Cardiac muscle cell (in vitro differentiated cells and primary cell): ENCODE measurements at places on chromosomes 1 and 21. TPM values are rescaled to one million over a fixed set of nuclear protein-coding genes. Genes with fewer than 3 reads are reported as not detected.

The IL22RA1 gene
- total RNA-seq: 0.11 TPM in 1 of 2 replicates, not detected in the other

The CFH gene
- total RNA-seq: 0.09 and 0.18 TPM in 2 replicates

The SRSF11 gene
- total RNA-seq: 81.8 and 143 TPM in 2 replicates

The S100A14 gene
- 0.51 TPM in 1 of 2 replicates, not detected in the other for total RNA-seq

- no peak overlapping the region for H3K4me3 ChIP-seq
- DNase-seq: no peak
- no peak overlapping the region for H3K27ac ChIP-seq
- no peaks in the 10 kb centered on the region for H3K27me3 ChIP-seq
Observed at GRCh38 chr1:247431643-247432042, 15.7 kb downstream of the NLRP3 start.

- H3K27ac ChIP-seq: no peak overlapping the region
- no peak overlapping the region for H3K4me3 ChIP-seq
- peaks cover 3% of the 10 kb centered on the region for H3K36me3 ChIP-seq
- no peaks in the 10 kb centered on the region for H3K27me3 ChIP-seq
- peaks cover 7% of the 10 kb centered on the region for H3K4me1 ChIP-seq
Observed at GRCh38 chr1:57020216-57020615, 54.4 kb upstream of the C8B start.

The SPRR2B gene
- total RNA-seq: not detected in 2 replicates

The CLCA1 gene
- total RNA-seq: not detected in 2 replicates

DNA sequence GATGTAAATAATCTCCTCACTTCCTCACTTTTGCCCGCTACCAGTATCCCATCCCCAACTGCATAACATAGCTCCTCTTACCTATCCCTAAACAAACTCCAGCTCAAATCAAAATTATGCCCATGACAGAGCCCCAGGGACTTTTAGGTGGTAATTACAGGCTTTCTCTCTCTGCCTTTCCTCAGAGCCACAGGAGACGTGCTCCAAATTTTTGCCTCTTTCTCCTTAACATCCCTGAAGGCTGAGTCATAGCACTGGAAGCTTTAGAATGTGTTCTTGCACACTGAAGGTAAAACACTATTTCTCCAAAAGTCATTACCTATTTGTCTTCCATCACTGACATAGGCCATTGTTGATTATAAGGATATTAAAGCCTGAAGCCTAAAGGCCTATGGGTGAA is 263.5 kb upstream of the PLD5 start:
- no peaks in the 10 kb centered on the region for H3K27me3 ChIP-seq
- no peak overlapping the region for H3K27ac ChIP-seq
- no peaks in the 10 kb centered on the region for H3K4me1 ChIP-seq
- no peak overlapping the region for H3K4me3 ChIP-seq

DNA sequence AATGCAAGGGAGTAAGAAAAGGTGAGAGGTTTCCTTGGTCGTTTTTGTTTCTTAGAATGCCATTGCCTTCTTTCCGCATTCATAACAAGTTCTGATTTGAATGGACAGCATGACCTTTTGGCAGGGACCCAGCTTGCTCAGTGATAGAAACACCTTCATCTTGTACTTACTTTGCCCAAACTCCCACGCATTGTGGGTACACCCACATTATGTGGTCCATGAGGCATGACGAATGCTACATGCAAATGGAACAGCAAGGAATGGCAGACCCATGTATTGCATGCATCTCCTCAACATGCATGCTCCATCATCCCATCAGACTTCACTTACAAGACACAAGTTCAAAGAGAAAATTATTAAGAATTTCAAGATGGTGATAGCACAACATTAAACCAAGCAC is 102.8 kb downstream of the CDC7 start:
- H3K4me3 ChIP-seq: no peak overlapping the region
- H3K27ac ChIP-seq: no peak overlapping the region
- H3K36me3 ChIP-seq: no peaks in the 10 kb centered on the region

GRCh38 chr1:204325944-204326343 is 33.8 kb downstream of the PLEKHA6 start:
- no peaks in the 10 kb centered on the region for H3K36me3 ChIP-seq
- no peak for DNase-seq
- H3K27ac ChIP-seq: no peak overlapping the region
- H3K4me1 ChIP-seq: peaks cover 33% of the 10 kb centered on the region

- H3K27ac ChIP-seq: no peak overlapping the region
- no peaks in the 10 kb centered on the region for H3K4me1 ChIP-seq
- no peak for DNase-seq
- no peaks in the 10 kb centered on the region for H3K27me3 ChIP-seq
- no peaks in the 10 kb centered on the region for H3K36me3 ChIP-seq
Observed at GRCh38 chr21:42532466-42533181, 19.0 kb downstream of the SLC37A1 start.

DNA sequence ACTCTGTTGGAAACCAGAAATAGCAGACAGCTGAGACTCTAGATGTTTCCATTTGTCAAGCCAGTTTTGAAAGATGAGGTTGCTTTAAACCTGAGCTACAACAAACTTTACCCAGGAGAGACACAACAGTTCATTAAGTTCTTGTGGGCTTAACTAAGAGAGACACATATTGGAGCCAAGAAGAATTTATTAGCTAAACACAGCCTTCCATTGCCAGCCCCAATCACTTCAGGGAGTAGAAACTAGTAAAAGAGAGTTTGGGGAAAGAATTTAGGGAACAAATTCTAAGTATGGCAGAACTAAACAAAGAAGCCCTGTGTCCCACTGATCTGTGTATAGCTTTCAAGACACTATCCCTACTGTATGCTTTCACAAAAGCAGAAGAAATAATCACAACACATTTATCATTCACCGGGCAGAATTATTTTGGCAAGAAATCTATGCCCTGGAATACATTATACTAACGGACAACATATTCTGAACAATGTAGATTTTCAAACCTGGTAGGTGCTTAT is 87.3 kb upstream of the KAZN start:
- no peaks in the 10 kb centered on the region for H3K4me1 ChIP-seq
- no peaks in the 10 kb centered on the region for H3K27me3 ChIP-seq
- no peak overlapping the region for H3K27ac ChIP-seq
- no peak for DNase-seq
- H3K36me3 ChIP-seq: no peaks in the 10 kb centered on the region

The ID3 gene
- total RNA-seq: 698 and 784 TPM in 2 replicates

The TMEM63A gene
- 17.0 and 37.0 TPM in 2 replicates for total RNA-seq

DNA sequence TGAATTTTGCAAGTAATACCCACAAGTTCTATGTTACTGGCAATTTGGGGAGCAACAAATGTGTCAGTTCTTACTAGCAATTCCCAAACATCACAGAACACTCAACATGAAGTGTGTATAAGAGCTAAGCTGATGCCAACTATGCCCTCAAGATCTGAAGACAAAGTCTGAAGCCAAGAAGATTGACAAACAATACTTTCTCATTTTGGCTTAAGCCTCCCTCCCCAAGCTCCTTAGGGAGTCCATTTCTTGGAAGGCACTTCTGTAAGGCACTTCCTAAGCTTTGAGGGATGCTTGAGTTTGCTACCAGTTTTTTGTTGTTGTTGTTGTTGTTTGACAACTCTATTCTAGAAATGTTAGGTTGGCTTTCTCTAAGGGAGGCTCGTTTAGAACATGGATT is 154.4 kb upstream of the ZNF644 start:
- H3K36me3 ChIP-seq: no peaks in the 10 kb centered on the region
- no peaks in the 10 kb centered on the region for H3K27me3 ChIP-seq
- no peaks in the 10 kb centered on the region for H3K4me1 ChIP-seq
- DNase-seq: no peak
- H3K4me3 ChIP-seq: no peak overlapping the region
- H3K27ac ChIP-seq: no peak overlapping the region

GRCh38 chr1:186442651-186443375 is 18.1 kb downstream of the PDC start:
- no peak overlapping the region for H3K4me3 ChIP-seq
- H3K4me1 ChIP-seq: no peaks in the 10 kb centered on the region
- no peaks in the 10 kb centered on the region for H3K36me3 ChIP-seq
- DNase-seq: peak; percentile 77
- H3K27ac ChIP-seq: no peak overlapping the region

The SNAPIN gene
- total RNA-seq: 56.1 and 83.4 TPM in 2 replicates

The GPR25 gene
- 0.12 TPM in 1 of 2 replicates, not detected in the other for total RNA-seq

- H3K27me3 ChIP-seq: no peaks in the 10 kb centered on the region
- H3K4me3 ChIP-seq: no peak overlapping the region
- no peaks in the 10 kb centered on the region for H3K36me3 ChIP-seq
- H3K4me1 ChIP-seq: no peaks in the 10 kb centered on the region
- no peak for DNase-seq
Observed at GRCh38 chr1:235892202-235892601, 25.5 kb upstream of the LYST start.

The ALX3 gene
- total RNA-seq: 0.11 and 1.1 TPM in 2 replicates

- H3K4me1 ChIP-seq: peaks cover 41% of the 10 kb centered on the region
- peaks cover 6% of the 10 kb centered on the region for H3K36me3 ChIP-seq
- peak overlapping the region; percentile 100 for H3K27ac ChIP-seq
- no peaks in the 10 kb centered on the region for H3K27me3 ChIP-seq
- DNase-seq: peak; percentile 99
Observed at GRCh38 chr1:23562137-23562876, 3.0 kb upstream of the ID3 start.

GRCh38 chr1:167145965-167146364 is 52.1 kb downstream of the STYXL2 start:
- no peaks in the 10 kb centered on the region for H3K4me1 ChIP-seq
- H3K36me3 ChIP-seq: no peaks in the 10 kb centered on the region
- H3K27me3 ChIP-seq: no peaks in the 10 kb centered on the region
- DNase-seq: no peak
- no peak overlapping the region for H3K27ac ChIP-seq
- H3K4me3 ChIP-seq: no peak overlapping the region

DNA sequence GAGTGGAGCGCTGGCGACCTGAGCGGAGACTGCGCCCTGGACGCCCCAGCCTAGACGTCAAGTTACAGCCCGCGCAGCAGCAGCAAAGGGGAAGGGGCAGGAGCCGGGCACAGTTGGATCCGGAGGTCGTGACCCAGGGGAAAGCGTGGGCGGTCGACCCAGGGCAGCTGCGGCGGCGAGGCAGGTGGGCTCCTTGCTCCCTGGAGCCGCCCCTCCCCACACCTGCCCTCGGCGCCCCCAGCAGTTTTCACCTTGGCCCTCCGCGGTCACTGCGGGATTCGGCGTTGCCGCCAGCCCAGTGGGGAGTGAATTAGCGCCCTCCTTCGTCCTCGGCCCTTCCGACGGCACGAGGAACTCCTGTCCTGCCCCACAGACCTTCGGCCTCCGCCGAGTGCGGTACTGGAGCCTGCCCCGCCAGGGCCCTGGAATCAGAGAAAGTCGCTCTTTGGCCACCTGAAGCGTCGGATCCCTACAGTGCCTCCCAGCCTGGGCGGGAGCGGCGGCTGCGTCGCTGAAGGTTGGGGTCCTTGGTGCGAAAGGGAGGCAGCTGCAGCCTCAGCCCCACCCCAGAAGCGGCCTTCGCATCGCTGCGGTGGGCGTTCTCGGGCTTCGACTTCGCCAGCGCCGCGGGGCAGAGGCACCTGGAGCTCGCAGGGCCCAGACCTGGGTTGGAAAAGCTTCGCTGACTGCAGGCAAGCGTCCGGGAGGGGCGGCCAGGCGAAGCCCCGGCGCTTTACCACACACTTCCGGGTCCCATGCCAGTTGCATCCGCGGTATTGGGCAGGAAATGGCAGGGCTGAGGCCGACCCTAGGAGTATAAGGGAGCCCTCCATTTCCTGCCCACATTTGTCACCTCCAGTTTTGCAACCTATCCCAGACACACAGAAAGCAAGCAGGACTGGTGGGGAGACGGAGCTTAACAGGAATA is 4.2 kb downstream of the TFAP2E start:
- peaks cover 82% of the 10 kb centered on the region for H3K27me3 ChIP-seq
- H3K4me3 ChIP-seq: no peak overlapping the region
- H3K4me1 ChIP-seq: no peaks in the 10 kb centered on the region
- peak; percentile 27 for DNase-seq
- H3K27ac ChIP-seq: no peak overlapping the region

GRCh38 chr1:96206451-96206850 is 515.1 kb upstream of the PTBP2 start:
- H3K27ac ChIP-seq: no peak overlapping the region
- no peak for DNase-seq
- no peaks in the 10 kb centered on the region for H3K27me3 ChIP-seq
- H3K4me1 ChIP-seq: no peaks in the 10 kb centered on the region
- no peak overlapping the region for H3K4me3 ChIP-seq

The STMN1 gene
- total RNA-seq: 225 and 572 TPM in 2 replicates

DNA sequence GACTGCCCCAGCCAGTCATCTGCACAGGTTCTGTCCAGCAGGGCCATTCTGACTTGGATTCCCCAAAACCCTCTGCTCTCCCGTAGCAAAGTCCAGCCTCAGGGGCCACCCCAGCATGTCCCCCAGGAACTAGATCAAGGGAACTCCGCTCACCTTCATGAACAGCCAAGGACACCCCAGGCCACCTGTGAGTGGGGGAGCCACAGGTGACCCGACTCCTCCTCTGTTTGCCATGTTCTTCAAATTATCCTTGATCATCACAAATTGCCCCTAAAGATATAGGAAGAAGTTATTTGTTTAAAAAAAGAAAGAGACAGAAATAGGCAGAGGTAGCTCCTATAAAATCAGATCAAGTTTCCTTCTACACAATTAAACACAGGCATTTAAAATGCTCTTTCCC is 475.0 kb downstream of the MATN1 start:
- DNase-seq: no peak
- H3K27ac ChIP-seq: no peak overlapping the region
- H3K36me3 ChIP-seq: no peaks in the 10 kb centered on the region
- H3K27me3 ChIP-seq: no peaks in the 10 kb centered on the region
- H3K4me3 ChIP-seq: no peak overlapping the region

The AGBL4 gene
- 1.3 TPM in 1 of 2 replicates, not detected in the other for total RNA-seq

GRCh38 chr1:229087339-229087738 is 183.6 kb upstream of the RAB4A start:
- no peaks in the 10 kb centered on the region for H3K27me3 ChIP-seq
- no peak for DNase-seq
- no peak overlapping the region for H3K4me3 ChIP-seq
- no peaks in the 10 kb centered on the region for H3K36me3 ChIP-seq
- H3K4me1 ChIP-seq: no peaks in the 10 kb centered on the region

DNA sequence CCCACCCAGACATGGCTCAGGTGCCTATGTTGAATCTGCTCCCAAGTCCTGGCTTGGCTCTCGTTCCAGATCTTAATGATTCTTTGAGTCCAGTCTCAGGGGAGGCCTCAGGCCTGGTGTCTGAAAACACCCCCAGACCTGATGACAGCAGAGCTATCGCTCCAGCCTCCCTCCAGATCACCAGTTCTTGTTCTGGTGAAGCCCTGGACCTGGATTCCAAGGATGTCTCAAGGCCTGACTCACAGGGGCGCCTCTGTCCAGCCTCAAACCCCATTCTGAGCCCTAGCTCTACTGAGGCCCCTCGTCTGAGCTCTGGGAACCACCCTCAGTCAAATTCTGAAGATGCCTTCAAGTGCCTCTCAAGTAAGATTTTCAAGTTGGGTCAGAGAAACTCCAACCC is 11.4 kb downstream of the MROH7 start:
- DNase-seq: no peak
- no peak overlapping the region for H3K27ac ChIP-seq
- no peaks in the 10 kb centered on the region for H3K36me3 ChIP-seq
- no peaks in the 10 kb centered on the region for H3K4me1 ChIP-seq
- H3K27me3 ChIP-seq: no peaks in the 10 kb centered on the region

The ADCY10 gene
- total RNA-seq: 0.28 and 0.69 TPM in 2 replicates
